Caki2 (cell line): ENCODE measurements at places on chromosomes 6 and 20. TPM values are rescaled to one million over a fixed set of nuclear protein-coding genes. Genes with fewer than 3 reads are reported as not detected.

DNA sequence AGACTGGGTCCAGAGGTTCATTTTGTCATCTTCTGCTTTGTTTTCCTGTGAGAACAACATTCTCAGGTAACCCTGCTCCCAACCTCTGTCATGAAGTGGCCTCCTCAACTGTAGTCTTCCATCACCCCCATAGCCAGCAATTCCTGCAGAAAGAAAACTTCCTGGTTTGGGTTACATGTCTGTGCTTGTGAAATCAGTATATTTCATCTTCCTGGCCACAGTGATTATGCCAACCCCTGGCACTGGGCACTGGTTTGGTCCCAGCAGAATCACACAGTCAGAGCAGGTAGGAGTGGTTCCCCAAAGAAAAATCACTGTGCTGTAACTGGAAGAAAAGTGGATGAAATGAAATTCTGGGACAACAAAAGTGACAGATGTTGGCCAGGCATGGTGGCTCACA, 52.5 kb downstream of the CRYBG1 start:
- no peak for DNase-seq

GRCh38 chr6:104597541-104598050, 262.1 kb downstream of the HACE1 start:
- no peak for DNase-seq

DNA sequence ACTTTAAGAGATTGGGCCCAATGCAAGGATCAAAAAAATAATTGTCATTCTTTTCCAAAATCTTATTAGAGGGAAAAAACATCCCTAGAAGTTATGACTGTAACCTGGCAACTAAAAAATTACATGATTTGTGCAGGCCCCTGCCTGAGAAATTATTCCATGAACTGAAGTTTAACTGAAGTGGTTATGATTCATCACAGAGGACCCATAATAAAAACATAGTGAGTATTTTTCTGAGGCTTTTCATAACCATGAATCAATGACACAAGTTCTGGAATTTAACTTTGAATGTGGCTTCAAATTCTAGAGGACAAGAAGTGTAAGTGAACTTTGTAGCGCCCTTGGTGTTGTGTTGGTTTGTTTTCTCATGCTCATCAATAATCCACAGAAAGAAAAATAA, 31.1 kb upstream of the CARMIL1 start:
- no peak for DNase-seq

- no peak for DNase-seq
Measured at GRCh38 chr6:125533710-125534397, 215.6 kb upstream of the HEY2 start.

DNA sequence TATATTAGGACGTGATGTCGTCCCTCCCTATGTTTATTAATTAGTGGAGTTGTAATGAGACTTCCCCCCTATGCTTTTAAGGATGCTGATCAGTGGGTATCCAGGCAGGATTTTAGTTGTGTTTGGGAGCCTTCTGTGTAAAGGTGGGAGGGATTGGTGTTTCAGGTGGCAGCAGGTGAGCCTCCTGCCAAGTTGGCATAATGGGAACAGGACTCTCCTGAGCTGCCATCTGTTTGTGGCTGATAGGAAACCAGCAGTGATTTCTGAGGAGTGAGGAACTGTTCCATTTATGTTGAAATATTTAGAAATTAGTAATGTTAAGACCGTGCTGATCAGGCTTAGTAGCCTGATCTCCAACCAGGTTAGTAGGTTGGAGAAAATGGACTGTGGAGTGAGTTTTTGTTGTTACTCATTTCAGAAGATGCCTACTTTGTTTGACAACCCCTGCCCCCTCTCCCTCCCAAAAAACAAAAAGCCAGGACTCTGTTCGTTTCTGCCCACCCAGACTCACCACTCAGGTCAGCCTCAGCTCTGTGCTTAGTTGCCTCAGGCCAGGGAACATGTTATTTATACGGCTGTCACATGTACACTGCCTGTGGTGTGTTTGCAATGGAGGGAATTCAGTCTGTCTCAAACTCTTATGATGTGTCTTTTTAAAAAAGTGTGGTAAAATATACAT, 55.4 kb upstream of the TULP4 start:
- DNase-seq: no peak

- no peak for DNase-seq
Measured at GRCh38 chr6:169255643-169256042, 2.0 kb upstream of the THBS2 start.

- DNase-seq: no peak
Measured at GRCh38 chr6:132246632-132247270, 154.5 kb downstream of the MOXD1 start.

GRCh38 chr20:62570403-62570802, 71.9 kb upstream of the SLCO4A1 start:
- DNase-seq: no peak

DNA sequence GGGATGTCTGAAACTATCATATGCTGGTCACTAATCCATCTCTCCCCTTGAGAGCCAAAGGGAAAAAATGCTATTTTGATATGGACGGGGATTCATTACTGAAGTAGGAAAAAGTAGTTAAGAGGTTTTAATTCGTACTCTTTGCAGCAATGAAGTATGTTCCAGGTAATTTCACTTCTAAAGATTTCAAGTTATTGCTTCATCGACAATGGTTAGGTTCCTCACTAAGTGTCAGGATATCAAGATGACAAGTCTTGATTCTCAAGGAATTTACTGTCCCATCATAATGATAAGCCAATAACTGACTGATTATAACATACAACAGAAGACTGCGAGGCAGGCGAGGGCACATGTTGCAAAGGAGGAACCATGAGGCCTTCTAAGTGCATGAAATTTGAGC, 57.0 kb downstream of the GMDS start:
- DNase-seq: no peak

- no peak for DNase-seq
Measured at GRCh38 chr6:78829407-78829806, 37.9 kb upstream of the IRAK1BP1 start.

- no peak for DNase-seq
Measured at GRCh38 chr6:143110572-143110971, 49.9 kb downstream of the AIG1 start.

DNA sequence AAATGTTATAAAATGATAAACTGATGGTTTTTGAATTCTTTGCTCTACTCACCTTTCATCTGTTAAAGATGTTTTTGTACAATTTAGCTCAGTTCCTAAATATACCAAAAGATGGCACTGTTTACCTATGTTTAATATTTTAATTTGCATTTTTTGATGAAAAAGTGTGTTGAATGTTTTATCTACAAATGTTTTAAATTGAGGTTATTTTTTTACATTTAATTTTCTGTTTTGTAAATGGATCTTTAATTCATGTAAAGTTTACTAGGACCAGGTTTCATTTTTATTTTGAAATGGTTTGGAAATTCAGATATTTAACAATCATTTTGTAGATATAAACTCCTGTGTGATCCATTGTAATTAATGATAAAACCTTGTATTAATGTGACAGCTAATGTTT, 30.0 kb downstream of the CDKAL1 start:
- peak; percentile 39 for DNase-seq

- no peak for DNase-seq
Measured at GRCh38 chr6:23420659-23421350, 705.2 kb upstream of the NRSN1 start.

- DNase-seq: no peak
Measured at GRCh38 chr20:982754-983153, 19.4 kb downstream of the RSPO4 start.

DNA sequence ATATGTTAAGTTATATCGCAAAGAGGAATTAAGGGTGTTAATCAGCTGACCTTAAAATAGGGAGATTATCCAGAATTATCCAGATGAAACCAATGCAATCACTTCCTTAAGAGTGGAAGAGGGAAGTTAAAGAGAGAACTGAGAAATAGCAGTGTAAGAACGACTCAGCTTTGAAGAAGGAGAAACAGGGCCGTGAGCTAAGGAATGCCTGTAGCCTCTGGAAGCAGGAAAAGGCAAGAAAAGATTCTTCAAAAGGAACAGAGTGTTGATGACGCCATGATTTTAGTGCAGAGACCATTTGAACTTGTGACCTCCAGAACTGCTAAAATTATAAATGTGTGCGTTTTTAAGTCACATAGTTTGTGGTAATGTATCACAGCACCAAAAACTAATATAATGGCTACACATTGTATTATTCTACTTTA, 32.7 kb downstream of the ILRUN start:
- DNase-seq: peak; percentile 48

DNA sequence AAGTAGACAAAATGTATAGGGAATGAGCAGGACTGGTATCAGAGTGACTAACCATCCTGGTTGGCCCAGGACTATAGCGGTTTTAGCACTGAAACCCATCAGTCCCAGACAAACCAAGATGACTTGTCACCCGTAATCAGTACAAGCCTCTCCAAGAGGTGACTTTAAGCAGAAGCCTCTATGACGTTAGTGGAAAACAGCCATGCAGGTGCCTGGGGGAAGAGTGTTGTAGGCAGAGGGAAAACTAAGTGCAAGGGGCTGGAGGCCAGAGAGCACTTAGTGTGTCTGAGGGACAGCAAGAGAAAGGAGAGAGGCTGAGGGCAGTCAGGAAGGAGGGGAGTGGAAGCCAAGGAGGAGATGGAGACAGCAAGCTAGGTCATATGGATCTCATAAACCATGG, 2.1 kb downstream of the SGK2 start:
- no peak for DNase-seq

DNA sequence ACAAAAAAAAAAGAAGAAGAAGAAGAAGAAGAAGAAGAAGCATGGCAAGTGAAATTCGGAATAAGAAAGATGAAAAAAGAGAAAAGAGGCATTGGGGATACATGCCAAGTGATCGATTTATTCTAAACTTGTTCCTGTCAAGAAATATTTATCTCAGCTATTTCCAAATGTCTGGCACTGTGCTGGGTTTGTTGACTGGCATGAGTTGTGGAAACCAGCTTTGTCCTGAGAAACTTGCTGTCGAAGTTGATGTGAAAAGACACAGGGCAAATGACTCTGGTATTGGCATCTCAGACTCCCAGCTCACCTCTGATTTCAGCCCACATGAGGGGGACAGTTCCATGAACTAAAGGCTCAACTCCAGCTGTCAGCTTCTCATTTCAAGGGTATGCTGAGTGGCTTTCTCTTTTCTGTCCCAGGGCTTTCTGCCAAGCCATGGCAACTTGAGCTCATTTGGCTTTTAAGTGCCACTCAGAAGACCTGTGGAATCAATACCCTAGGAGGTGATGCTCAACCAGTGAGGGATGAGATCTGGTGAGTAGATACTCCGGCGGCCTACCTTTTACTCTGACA, 253.3 kb upstream of the JAG1 start:
- no peak for DNase-seq

DNA sequence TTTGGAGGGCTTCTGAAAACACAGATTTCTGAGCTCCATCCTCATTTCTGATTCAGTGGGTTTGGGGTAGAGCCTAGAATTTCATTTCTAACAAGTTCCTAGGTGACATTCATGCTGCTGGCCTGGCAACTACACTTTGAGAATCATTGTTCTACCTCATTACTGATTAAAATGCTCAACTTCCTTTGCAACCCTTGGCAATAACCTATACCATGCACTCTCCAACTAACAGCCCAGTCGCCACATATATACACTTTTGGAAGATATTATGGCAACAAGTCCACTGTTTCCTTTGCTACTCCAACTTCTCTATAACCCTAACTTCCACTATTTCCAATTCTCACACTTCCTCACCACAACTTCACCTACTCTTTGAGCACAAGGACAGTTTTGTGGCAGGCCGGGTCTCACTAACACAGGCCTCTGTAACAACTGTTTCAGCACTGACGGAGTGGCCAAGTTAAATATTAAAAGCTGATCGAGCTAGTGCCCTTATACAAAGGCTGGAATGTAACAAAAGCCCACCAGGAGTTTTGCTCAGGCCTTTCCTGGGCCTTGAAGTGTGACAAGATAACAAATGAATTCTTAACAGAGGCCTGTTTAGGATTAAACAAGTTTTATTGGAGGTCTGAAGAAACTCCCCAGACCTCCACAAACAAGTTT, 32.1 kb upstream of the RAB23 start:
- DNase-seq: no peak

DNA sequence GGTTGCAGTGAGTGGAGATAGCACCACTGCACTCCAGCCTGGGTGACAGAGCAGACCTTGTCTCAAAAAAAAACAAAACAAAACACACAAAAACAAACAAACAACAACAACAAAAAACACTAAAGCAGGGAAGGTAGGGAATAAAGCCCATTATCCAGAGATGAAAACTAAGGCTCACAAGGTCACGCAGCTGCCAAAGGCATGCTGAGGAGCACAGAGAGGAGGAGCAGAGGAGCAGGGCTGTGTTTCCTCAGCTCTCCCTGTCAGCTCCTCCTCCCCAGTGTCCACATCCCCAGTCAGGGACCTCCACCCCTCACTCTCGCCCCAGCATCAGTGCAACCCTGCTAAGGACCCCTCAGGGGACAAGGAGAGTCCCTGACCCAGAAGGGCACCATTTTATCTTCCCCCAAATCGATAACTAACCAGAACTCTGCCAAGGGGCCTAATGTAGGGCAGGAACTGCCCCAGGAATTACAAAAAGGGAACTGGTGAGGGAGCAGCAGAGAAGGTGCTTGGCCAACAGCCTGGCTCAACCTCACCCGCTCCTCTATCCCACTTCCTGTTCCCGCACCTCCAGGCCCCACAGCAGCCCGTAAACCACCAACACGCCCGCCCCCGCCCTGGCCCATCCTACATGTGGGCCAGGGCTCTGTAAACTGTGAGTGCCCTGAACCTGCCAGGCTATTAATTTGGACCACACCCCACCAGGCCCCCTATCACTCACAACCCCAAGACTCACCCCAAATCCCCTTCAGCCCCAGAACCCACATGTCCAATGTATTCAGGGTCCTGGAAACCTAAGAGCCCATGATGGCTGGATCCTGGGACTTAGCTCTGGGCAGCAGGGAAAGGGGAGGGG, 9.0 kb downstream of the TEAD3 start:
- no peak for DNase-seq

- peak; percentile 72 for DNase-seq
Measured at GRCh38 chr20:35994994-35995453, 26.6 kb downstream of the CNBD2 start.

DNA sequence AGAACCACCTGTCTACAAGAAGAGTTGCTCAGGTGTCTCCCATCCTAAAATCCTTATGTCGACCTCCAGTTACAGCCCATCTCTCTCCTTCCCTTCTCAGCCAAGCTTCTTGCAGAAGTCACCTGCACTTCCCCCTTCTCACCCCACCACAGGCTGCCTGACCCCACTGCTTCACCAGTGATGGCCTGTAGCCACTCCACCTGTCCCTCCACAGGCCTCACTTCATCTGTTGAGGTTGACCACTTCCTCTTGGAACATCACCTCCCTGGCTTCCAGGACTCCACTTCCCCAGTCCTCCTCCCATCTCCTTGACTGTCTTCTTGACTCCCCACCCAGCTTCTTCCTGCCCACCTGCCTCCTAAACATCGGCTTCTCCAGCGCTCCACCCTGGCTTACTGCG, 25.4 kb downstream of the MRPL14 start:
- no peak for DNase-seq

GRCh38 chr20:48787861-48788375, 39.9 kb downstream of the PREX1 start:
- DNase-seq: peak; percentile 13

GRCh38 chr20:7313047-7313446, 545.6 kb downstream of the BMP2 start:
- no peak for DNase-seq

- DNase-seq: no peak
Measured at GRCh38 chr20:39010496-39010895, 48.4 kb downstream of the DHX35 start.

GRCh38 chr6:146301764-146302163, 241.9 kb upstream of the RAB32 start:
- no peak for DNase-seq

Gene HUS1B
- total RNA-seq: 0.17 and 2.1 TPM in 2 replicates

Gene INSM1
- not detected in 2 replicates for total RNA-seq

Gene SLPI
- 1.5 TPM in 1 of 2 replicates, not detected in the other for total RNA-seq

Gene SLC22A3
- total RNA-seq: 2.4 and 2.5 TPM in 2 replicates

Gene CGA
- total RNA-seq: not detected in 2 replicates

Gene C6orf118
- total RNA-seq: not detected in 2 replicates

Gene SLC22A16
- total RNA-seq: not detected in 2 replicates

Gene HLA-G
- not detected in 2 replicates for total RNA-seq

Gene ISM1
- total RNA-seq: 7.0 and 7.7 TPM in 2 replicates

Gene SRSF6
- 10.8 and 13.1 TPM in 2 replicates for total RNA-seq
